Daoy (cell line): ENCODE measurements at places on chromosomes 13 and 19. TPM values are rescaled to one million over a fixed set of nuclear protein-coding genes. Genes with fewer than 3 reads are reported as not detected.
A peak's percentile ranks its signal among the peaks of the same experiment; 100 is the strongest.

Gene NAPSA
- not detected in 2 replicates for total RNA-seq

DNA sequence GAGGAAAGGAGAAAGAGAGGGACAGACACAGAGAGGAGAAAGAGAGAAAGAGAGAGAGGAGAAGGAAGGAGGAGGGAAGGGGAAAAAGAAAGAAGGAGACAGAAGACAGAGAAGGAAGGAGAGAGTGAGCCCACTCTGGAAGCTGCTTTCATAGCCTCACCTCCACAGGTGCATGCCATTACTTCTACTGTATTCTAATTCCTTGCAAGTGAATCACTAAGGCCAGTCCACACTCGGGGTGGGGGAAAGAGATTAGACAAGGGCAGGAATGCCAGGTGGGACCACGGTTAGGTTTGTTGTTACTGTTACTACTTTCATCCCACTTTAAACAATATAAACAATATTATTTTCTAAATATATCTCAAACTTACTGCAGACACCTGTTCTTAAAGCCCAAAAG lies 684.5 kb upstream of the ARGLU1 start:
- DNase-seq, result no peak

GRCh38 chr13:105990256-105990958 lies 545.1 kb downstream of the EFNB2 start:
- peak; percentile 65 for DNase-seq

Gene SCGB2B2
- not detected in 2 replicates for total RNA-seq

Gene CBY2
- total RNA-seq, result not detected in 2 replicates

GRCh38 chr19:47097396-47098201 lies 16.0 kb downstream of the ZC3H4 start:
- DNase-seq, result no peak

Gene ISOC2
- total RNA-seq, result 134 and 140 TPM in 2 replicates

Gene C19orf73
- total RNA-seq, result 2.3 and 2.6 TPM in 2 replicates

Gene FFAR2
- total RNA-seq, result not detected in 2 replicates

Gene ERICH6B
- not detected in 2 replicates for total RNA-seq

DNA sequence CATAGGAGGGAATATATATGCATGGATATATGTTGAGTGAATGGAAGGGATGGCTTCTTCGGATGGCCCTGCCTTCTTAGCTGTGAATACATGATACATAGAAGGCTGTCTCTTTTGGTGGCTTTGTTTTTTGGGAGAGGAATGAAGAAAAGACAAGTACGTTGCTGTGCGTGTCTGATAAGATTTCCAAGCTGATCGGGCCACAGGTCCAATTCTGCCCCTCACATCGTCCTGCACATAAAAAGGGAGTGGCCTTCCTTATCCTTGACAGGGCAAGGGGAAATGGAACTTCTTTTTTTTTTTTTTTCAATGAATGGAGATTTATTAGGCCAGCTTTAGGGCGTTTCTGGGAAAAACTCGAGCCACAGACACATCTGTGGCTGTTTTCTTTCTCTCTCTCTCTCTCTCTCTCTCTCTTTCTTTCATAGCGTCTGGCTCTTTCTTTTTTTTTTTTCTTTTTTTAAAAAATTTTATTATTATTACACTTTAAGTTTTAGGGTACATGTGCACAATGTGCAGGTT lies 103.8 kb upstream of the SPATA13 start:
- DNase-seq, result no peak

Gene LILRB2
- not detected in 2 replicates for total RNA-seq

Gene FPR1
- 0.74 and 2.9 TPM in 2 replicates for total RNA-seq

- DNase-seq, result no peak
Measured at GRCh38 chr19:31604493-31605040, 255.3 kb upstream of the TSHZ3 start.

DNA sequence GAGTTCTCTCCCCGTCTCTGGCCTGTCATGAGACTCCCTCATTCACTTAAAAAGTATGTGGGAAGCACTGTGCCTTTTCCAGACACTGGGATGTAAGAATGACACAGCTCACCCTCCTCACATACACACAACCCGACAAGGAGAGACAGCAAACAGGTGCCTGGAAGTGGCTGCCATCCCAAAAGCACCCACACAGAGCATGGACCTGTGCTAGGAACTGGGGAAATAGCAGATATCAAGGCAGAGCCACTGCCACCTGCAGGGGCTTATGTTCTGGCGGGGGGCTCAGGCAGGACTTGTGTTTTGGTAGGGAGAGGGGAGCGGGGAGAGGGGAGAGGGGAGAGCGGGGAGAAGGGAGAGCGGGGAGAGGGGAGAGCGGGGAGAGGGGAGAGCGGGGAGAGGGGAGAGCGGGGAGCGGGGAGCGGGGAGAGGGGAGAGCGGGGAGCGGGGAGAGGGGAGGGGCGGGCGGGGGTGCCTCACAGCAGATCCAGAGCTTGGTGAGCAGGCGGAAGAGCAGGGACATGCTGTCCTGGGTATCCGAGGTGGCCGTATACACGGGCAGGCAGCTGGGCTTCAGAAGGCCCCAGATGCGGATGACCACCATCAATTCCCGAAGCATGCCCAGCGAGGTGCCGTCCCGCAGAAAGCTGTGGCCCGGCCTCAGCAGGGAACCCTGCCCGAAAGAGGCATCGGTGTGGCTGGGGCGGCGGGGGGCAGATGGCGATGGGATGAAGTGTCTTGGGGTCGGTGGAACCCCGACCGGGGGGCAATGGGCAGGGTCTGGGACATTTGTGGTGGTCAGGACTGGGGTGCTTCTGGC lies 12.2 kb downstream of the CFD start:
- DNase-seq, result peak; percentile 41

DNA sequence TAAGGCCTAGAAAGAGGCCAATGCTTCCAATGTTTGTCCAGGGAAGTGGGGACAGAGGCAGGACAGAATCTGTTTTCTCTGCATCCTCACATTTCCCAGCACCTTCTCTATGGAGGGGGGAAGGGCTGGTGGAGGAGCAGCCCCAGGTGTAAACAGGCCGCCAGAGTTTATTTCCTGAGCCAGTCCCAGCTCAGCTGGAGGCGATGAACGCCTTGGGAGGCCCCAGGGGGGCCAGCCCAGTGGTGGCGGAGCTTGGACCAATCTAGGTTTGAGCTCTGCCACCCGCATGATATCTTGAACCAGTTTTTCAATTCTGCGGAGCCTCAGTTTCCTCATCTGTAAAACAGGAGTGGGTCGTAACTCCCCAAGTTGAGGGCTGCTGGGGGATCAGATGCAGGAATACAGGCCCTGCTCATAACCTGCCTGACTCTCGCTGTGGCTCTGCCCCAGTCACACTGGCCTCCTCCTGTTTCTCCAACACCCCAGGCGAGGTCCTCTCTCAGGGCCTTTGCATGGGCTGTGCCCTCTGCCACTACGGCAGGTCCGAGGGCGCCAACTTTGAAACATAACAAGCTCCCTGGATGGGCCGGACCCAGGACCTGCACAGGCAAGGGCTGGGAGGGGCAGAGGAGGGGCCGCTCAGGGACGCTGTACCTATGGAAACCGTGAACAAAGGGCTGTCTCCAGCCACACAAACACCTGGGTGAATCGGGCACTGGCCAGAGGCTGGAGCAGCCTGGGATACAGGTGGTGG lies 1.1 kb downstream of the TNFAIP8L1 start:
- no peak for DNase-seq

Gene ZNF442
- total RNA-seq, result 0.63 and 1.2 TPM in 2 replicates

DNA sequence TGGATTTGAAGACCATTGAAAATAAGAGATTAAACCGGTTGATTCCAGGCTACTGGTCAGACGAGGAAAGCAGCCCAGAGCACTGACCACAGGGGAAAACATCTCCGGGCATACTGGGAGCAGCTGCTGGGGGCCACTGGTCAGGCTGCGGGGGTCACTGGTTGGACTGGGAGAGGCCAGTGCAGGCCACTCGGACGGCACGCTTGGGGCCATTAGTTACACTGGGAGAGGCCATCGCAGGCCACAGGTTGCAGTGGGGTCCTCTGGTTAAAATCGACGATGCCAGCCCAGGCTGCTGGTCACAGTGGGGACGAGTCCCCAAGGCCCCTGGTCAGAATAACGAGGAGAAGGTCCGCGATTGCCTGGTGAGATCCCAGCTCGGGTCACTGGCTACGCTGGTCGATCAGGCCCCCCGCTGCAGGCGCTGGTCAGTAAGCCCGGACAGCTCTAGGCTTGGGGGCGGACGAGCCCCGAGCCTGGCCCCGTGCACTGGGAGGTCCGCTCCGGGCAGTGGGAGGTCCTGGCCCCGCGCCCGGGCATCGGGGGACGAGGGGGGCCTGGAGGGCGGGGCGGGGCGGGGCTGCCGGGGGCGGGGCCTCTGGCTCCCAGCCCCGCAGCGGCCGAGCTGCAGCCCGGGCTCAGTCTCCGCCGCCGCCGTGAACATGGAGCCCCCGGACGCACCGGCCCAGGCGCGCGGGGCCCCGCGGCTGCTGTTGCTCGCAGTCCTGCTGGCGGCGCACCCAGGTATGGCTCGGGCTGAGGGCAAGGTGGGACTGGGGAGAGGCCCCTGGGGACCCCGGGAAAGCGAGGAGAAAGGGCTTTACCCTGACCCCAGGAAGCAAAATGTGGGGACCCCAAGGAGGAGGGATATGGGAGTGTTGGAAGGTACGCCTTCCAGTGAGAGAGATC lies at the start of gene BCAM:
BCAM (plus strand) TSS at position 641 of the 909 bp plus-strand sequence; CDS start at position 663, 22 bp downstream.
- peak; percentile 79 for DNase-seq

DNA sequence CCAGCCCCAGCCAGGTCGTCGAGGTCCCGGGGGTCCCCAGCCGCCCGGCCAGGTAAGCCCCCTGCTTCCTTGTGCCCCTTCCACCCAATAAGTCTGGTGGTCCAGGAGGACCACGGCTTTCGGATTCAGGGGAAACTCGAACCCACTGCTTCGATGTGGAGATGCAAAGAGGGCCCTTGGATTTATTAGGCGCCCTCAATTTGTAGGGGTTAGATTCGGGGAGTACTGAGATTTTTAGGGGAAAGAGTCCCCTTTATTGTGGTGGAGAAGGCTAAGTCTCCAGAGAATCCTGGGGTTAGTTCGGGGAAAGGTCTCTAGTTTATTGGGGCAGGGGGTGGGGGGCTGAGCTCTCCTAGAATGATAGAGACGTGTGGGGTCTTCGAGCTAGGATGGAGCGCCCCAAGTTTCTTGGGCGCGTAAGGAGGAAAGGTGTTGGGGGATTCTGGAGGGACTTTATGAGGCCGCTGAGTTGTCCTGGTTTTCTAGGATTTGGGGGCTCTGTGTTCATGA lies 3.8 kb upstream of the LTBP4 start:
- no peak for DNase-seq

DNA sequence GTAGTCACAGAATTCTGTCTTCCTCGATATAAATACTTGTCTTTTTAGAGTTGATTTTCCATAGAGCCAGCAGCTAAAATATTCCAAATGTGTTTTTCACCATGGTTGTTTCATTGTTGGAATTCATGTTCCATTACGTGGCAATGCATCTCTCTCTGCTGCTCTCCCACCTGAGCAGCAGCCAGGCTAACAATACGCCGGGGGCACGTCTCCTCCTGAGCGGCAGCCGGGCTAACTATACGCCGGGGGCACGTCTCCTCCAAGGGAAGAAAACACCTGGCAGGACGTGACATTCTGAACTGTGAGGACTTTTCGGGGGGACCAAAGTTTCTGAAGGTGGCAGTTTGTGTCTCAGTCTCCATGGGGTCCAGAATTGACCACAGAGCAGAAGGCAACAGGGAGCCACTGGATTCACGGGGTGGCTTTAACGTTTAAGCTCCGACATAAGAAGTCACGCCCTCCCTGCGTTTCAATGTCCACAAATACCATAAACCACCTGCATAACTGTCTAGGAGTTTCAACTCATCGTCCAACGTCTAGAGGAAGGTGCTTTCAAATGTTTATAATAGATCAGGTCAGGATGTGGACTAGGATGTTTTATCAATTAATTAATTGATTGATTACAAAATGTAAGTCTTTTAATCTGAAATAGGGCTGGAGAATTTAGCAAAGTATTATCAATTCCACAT lies 15.1 kb downstream of the PLPP2 start:
- DNase-seq, result no peak

- DNase-seq, result peak; percentile 55
Measured at GRCh38 chr19:32976223-32976805, 4.3 kb downstream of the FAAP24 start.

Gene CACNG7
- 0.29 and 0.54 TPM in 2 replicates for total RNA-seq

DNA sequence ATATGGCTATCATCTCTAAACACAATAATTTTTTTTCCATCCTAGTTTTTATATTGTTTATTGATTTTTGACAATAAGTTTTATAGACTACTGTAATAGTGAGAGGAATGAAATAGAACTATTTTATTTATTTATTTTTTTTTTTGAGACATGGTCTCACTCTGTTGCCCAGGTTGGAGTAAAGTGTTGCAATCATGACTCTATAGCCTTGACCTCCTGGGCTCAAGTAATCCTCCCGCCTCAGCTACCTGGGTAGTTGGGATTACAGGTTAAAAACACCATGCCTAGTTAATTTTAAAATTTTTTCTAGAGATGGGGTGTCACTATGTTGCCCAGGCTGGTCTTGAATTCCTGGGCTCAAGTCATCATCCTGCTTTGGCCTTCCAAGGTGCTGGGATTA lies 8.5 kb upstream of the ZNF442 start:
- no peak for DNase-seq

Gene TEX101
- not detected in 2 replicates for total RNA-seq

GRCh38 chr13:113350065-113350937 lies 13.6 kb downstream of the GRTP1 start:
- no peak for DNase-seq
